HAP-1 (cell line): ENCODE measurements at places on chromosomes 13 and 19.
A peak's percentile ranks its signal among the peaks of the same experiment; 100 is the strongest.

- peak; percentile 90 for DNase-seq
Observed at GRCh38 chr19:10602330-10603083, 15.4 kb upstream of the AP1M2 start.

DNA sequence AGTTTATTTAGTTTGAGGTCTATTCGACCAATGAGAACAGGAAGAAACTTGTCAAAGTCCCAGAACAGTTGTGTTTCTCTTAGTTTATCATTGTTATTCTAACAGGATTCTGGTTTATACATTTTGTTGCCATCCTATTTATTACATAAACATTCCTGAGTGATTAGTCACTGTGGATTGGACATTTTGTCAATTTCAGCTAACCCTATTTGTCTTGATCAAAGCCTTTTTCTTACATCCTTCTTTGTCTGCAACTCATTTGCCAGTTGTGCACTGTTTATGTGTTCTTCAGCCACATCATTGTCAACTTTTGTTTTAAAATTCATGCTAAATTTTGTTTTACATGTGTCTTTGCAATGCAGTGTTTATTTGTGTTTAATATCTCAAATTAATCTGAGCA, 886.0 kb upstream of the SLC10A2 start:
- no peak for DNase-seq

GRCh38 chr13:107034236-107034872, 466.4 kb upstream of the ARGLU1 start:
- no peak for DNase-seq

- DNase-seq = no peak
Observed at GRCh38 chr19:7360393-7360984, 11.8 kb downstream of the ARHGEF18 start.

DNA sequence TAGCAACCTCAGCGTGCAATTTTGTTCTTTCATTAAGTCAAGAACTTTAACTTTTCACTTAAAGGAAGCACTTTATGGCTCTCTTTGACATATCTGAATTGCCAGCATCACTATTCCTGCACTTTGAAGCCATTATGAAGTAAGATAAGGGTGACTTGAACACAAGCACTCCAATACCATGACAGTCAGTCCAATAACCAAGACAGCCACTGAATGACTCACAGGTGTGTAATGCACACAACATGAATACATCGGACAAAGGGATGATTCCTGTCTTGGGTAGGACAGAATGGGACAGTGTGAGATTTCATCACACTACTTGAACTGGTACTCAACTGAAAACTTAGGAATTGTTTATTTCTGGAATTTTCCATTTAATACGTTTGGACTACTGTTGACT, 233.7 kb upstream of the IPO5 start:
- no peak for DNase-seq

DNA sequence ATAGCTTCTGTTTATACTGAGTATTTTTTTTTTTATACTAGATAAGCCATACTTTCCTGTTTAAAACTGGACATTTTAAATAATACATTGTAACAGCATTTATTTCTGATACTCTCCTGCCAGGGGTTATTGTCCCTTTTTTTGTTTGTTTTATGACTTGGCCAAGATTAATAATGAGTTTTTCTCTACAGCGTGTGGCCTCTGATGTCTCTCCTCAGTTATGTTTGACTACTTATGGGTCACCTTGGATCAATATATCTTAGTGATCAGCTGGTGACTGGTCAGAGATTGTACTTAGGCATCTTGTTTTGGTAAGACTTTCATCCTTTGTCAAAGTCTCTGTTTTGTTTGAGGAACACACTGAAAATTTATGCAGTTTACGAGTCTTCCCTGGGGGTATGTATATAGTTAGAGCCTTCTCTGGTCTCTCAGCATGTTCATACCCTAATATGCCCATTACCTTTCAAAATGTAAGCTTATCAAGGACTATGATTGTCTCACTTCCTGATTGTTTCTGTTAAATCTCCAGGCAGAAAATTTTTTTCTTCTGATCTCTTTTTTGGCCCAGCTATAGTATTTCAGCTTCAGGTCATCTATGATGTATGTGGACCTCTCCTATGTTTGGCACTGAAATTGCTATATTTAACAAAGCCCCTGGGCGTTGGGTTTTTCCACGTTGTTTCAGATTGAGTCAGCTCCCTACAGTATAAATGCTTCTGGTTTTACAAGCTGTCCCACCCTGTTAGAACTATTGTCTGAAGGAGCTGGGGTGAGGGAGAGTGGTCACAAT, 87.9 kb downstream of the URI1 start:
- peak; percentile 56 for DNase-seq

GRCh38 chr13:110254151-110254679, 52.7 kb downstream of the COL4A1 start:
- no peak for DNase-seq

- no peak for DNase-seq
Observed at GRCh38 chr19:15628236-15629002, 12.3 kb upstream of the CYP4F3 start.

DNA sequence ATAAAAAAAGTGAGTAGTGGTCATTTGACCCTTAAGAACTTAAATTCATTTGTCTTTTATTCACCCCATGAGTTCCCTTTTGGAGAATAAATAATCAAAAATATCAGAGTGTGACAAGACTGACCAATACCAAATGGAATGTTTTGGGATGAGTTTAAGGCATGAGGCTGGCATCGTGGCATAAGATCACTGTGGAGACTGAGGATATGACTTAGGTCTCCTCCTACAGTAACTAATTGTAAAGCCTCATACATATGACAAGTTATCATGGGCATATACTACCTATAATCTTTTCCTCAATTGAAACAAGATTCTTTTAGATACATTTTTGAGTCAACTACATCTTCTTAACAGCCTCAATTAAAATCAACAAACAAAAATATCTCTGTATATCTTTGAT, 782.0 kb downstream of the SLITRK1 start:
- DNase-seq = no peak

DNA sequence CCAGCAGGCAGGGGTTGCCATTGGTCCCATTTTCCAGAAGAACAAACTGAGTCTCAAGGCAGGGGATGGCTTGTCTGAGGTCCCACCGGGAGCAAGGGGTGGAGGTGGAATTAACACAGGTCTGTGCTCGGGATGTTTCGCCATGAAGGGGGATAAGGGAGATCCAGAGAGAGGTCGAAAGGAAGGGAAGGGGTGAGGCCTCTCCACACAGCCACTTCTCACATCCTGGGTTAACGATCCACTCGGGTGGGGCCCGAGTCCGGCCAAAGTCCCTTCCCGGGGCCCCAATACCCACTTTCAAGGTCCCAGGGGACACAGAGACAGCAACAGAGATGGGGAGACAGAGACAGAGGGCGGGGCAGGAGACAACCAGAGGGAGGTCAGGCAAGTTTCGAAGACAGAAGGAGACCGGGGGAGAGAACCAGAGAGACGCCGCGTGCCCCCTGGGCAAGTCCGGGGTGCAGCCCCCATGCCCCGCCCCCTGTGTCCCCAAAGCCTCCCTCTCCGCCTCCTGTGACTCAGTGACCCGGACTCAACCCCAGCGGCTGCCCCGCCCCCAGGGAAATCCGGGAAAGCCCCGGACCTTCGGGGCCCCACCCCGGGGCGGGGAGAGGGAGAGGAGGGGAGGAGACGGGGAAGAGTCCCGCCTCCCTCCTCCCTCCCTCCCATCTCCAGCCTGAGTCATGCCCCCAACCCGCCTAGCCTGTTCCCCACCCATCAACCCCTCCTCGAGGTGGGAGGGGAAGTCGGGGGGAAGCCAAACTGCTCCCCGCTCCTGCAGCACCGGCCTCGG, 1.4 kb upstream of the BCL3 start:
- DNase-seq = peak; percentile 89

- no peak for DNase-seq
Observed at GRCh38 chr13:21576426-21576825, 27.5 kb downstream of the MICU2 start.

DNA sequence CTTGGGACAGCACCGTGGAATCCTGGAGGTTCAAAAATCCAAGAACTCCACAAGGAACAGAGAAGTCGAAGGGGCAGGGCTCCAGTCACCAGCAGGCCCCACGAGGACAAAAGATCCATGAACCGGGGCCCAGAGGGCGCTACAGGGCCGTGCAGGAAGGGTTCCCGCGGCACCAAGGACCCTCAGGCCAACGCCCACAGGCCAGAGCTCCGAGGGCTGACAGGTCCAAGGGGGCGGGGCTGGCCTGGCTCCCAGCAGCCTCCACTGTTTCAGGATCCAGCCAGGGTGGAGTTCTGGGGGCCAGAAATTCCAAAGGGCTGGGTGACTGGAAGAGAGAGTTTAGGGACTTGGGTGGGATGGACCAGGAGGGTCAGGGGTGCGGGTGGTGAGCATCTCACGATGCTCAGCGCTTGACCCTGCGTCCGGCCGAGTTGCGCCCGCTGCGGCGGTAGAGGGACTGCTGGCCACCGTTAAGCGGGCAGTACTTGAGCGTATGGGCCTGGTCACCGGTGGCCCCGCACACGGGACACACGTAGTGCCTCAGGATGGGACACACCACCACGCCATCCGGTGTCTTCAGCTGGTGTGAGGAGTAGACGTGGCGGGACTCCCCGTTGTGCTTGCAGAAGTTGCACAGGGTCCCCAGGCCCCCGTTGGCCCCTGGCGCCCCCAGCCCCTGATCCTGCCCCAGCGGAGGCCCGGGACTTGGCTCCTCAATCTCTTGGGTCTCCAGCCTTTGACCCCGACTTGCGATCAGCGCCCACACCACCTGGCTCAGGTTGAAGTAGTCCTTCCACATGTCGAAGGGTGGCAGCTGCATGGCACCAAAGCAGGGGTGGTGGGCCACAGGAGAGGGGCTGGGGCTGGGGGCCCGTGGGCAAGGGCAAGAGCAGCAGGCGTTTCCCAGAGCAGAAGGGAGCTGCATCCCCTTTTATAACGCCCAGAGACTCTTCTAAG, at the start of gene NANOS2:
NANOS2 (minus strand) TSS at position 905 of the 957 bp plus-strand sequence; CDS start at position 820, 85 bp downstream.
- DNase-seq = peak; percentile 64

DNA sequence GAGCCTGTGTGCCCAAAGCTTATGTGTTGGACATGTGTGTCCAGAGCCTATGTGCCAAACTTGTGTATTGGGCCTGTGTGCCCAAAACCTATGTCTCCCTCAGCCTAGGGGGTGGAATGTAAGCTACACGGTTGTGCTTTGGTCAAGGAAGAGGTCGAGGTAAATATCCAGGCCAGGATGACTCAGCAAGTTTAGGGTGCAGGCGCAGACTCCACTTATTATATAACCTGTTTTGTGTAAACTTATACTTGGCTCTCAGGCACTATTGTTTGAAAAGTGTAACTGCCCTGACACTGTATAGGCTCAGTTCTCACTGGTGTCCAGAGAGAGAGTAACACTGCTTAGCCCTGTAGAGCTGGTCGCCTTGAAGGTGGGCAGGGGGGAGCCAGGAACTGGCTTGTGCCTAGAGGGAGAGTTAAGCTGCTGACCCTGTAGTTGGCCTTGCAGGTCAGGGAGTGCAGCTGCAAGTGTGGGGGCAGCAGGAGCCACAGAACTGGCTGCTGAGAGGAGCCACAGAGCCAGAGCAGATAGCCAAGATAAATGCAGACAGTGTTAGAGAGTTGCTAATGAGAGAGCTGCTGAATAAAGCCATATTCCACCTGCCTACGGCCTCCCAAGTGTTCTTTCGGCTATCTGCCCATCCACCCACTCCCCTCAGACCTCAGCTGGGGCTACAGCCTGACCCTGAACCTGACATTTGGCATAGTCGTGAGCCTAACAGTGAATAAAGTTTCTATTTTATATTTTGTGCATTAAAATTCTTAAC, 517.2 kb upstream of the SLITRK1 start:
- DNase-seq = no peak

DNA sequence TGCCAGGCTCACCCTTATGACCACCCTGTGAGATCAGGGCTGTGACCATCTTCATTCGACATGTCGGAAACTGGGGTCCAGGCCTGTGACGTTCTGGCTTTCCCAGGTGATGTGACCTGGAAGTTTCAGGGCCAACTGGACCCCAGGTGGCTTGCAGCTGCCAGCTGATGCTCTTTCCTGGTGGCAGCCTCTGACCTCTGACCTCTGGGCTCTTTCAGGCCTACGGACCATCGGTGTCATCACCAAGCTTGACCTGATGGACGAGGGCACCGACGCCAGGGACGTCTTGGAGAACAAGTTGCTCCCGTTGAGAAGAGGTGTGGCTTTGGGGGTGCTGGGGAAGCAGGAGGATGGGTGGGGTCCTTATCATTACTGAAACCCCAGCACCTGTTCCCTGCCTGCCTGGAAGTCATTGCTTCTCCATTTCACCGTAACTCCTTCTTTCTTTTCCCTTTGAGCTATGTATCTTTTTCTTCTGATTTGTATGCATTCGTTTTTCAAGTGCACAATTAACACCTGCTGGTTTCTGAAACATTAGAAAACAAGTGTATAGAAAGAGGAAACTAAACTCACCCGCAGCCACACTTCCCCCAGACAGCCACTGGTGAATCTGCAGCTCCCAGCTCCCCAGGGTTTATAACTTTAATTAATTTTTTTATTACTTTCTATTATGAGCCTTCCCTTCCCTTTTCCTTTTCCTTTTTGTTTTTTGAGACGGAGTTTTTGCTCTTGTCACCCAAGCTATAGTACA, 58.9 kb downstream of the TMED1 start:
- DNase-seq = no peak

DNA sequence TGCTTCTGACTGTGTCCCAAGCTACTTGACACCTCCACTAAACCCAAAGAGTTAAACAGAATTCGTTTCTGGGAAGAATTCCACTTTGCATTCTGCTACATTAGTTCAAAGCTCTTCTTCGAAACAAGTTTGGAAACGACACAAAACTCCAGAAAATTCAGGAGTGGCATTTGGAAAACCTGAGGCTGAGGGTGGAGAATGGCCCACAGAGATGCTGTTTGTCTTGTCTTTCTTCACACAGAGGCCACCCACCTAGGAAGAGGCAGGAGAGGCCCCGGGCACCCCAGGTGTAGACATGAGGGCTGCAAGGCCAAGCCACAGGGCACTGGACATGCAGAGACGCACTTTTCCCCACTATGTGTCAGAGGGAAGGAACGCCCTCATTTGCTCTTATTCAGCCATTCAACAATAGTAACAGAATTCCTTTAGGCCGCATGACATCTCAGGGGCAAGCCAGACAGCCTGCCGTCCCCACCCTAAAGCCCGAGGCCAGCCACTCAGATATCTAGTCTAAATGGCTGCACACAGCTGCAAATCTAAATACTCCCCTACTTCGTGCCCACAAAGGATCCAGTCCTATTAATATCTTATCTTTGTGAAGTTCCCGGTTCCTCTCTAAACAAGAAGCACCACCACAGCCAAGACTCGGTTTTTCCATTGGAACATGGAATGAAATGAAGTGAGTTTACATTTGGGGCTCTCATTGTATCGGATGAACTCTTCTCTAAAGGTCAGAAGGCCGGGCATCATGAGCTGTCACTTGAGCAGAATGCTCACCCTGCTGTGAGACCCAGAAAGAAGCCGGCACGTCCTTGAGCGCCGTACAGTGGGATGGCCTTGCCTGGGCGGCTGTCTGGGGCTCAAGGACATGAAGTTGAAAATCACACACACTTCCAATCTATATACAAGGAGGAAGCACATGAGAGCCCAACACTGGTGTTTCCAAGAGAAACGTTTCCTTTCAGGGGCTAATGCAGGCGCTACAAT, 19.8 kb downstream of the COL4A1 start:
- DNase-seq = no peak
